ENCODE measurements at places on chromosomes 4 and X. TPM values are rescaled to one million over a fixed set of nuclear protein-coding genes. Genes with fewer than 3 reads are reported as not detected.

GRCh38 chr4:33427676-33428075 is 2707.5 kb downstream of the PCDH7 start:
- no peak for DNase-seq

GRCh38 chr4:185834088-185834487 is 22.1 kb upstream of the SORBS2 start:
- no peak for DNase-seq

GRCh38 chr4:6472387-6473263 is at the start of gene PPP2R2C:
Gene PPP2R2C, minus strand, starts transcription at chr4:6472614. Its CDS starts 385 bp downstream, at chr4:6472229.
- DNase-seq: no peak

DNA sequence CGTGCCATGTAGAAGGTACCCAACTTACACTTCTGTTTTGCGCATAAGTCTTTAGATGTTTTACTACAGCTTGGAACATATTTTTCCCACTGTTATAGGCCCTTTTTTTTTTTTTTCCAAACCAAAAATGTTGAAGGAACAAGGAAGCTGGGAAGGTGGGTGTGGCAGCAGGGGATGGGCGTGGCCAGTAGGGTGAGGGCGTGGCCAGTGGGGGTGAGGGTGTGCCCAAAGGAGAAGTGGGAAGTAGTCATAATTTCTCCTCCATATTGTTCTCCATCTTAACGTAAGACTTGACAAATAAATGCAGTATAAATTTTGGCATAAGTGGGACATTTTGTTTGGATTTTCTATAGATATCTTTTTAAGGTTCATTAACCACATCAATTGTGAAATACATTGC is 30.4 kb downstream of the CLDN22 start:
- DNase-seq: peak; percentile 82

DNA sequence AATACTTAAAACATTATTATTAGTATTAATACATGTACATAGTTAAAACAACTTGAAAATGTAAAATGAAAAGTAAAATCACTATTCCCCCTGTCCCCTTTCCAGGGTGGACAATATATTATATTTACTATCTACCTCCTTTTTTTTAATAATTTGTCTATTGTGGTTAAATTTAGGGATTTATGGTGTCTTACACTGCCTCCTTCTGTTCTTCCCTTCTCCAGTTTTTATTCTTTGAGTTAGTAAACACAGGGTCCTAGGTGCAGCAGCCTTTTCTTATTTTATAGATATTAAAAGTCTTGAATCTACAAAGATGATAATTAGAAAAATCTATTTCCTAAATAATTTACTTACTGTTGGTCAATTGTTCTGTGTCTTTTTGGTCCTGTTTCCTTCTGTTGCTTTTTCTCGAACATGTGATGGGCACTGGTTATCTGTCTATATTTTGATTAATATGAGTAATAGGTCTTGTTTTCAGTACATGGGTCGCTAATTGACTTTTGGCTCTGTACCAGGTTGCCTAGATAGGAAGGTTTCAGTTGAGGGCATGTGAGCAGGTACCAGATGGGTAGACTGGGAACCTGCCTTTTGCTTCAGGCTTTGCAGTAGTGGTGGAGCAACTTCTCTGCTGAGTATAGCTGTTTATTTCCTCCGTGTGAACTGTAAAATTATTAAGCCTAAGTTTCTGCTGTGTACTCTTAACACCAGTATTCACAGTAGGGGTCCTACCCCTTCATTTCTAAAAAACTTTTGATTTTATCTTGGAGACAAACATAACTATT is 1.1 kb downstream of the NUDT9 start:
- DNase-seq: no peak

GRCh38 chrX:50980251-50980650 is 69.7 kb downstream of the BMP15 start:
- no peak for DNase-seq

CXCL11 gene
- not detected for total RNA-seq
